ENCODE measurements at places on chromosomes 6 and 20. TPM values are rescaled to one million over a fixed set of nuclear protein-coding genes. Genes with fewer than 3 reads are reported as not detected.

The ASIP gene
- not detected for polyA plus RNA-seq

The MOCS1 gene
- polyA plus RNA-seq, result 6.9 TPM

The SLC25A27 gene
- 63.2 TPM for polyA plus RNA-seq

The BNIP5 gene
- polyA plus RNA-seq, result 1.1 TPM

The DDAH2 gene
- polyA plus RNA-seq, result 58.2 TPM

The SEL1L2 gene
- polyA plus RNA-seq, result not detected

The RIMS1 gene
- 0.12 TPM for polyA plus RNA-seq

The LZTS3 gene
- 20.3 TPM for polyA plus RNA-seq

The JPH2 gene
- 1.1 TPM for polyA plus RNA-seq

The DNAH8 gene
- not detected for polyA plus RNA-seq

The SMLR1 gene
- polyA plus RNA-seq, result not detected

The NOX3 gene
- polyA plus RNA-seq, result not detected

The EPPIN gene
- polyA plus RNA-seq, result not detected

The STMN3 gene
- polyA plus RNA-seq, result 17.4 TPM

The CLPSL1 gene
- 83.2 TPM for polyA plus RNA-seq

The MYB gene
- polyA plus RNA-seq, result not detected

The DUSP22 gene
- 20.6 TPM for polyA plus RNA-seq

The ULBP1 gene
- polyA plus RNA-seq, result not detected

The TGM3 gene
- 0.34 TPM for polyA plus RNA-seq

The OOEP gene
- polyA plus RNA-seq, result 0.73 TPM

The MOXD1 gene
- polyA plus RNA-seq, result 0.52 TPM

The POM121L2 gene
- not detected for polyA plus RNA-seq

The MAPK14 gene
- polyA plus RNA-seq, result 12.4 TPM

The ZSCAN23 gene
- 0.42 TPM for polyA plus RNA-seq

The TMEM217 gene
- 1.7 TPM for polyA plus RNA-seq

The GPR63 gene
- 0.42 TPM for polyA plus RNA-seq

The BPIFB4 gene
- polyA plus RNA-seq, result not detected

The OPRM1 gene
- polyA plus RNA-seq, result 0.05 TPM

The PROKR2 gene
- not detected for polyA plus RNA-seq

The CDSN gene
- 0.05 TPM for polyA plus RNA-seq

The LY86 gene
- 0.38 TPM for polyA plus RNA-seq

The IRF4 gene
- polyA plus RNA-seq, result 0.05 TPM

The UBD gene
- 4.4 TPM for polyA plus RNA-seq

The TP53TG5 gene
- not detected for polyA plus RNA-seq

The RARS2 gene
- polyA plus RNA-seq, result 17.3 TPM

The MAFB gene
- 7.9 TPM for polyA plus RNA-seq

The TBC1D32 gene
- polyA plus RNA-seq, result 3.1 TPM

The DNMT3B gene
- 3.4 TPM for polyA plus RNA-seq

The TNNC2 gene
- polyA plus RNA-seq, result 4.0 TPM

The NFATC2 gene
- 2.8 TPM for polyA plus RNA-seq

The PLN gene
- 2.1 TPM for polyA plus RNA-seq

The ZSCAN31 gene
- 10.5 TPM for polyA plus RNA-seq

The SLC22A1 gene
- polyA plus RNA-seq, result 0.53 TPM

The IL17F gene
- polyA plus RNA-seq, result not detected

The C6orf163 gene
- polyA plus RNA-seq, result 3.3 TPM

The NFKBIE gene
- polyA plus RNA-seq, result 12.1 TPM

The CASS4 gene
- polyA plus RNA-seq, result 0.31 TPM

The VSX1 gene
- polyA plus RNA-seq, result 0.77 TPM

The TAAR2 gene
- not detected for polyA plus RNA-seq

The KIF25 gene
- 0.23 TPM for polyA plus RNA-seq

The FUT9 gene
- polyA plus RNA-seq, result 0.12 TPM

The PHACTR1 gene
- polyA plus RNA-seq, result 4.9 TPM

The TMEM244 gene
- polyA plus RNA-seq, result not detected

The ZSCAN16 gene
- polyA plus RNA-seq, result 5.0 TPM

The SLC24A3 gene
- polyA plus RNA-seq, result 0.49 TPM

The SPATS1 gene
- polyA plus RNA-seq, result not detected

All from pancreas (tissue), 10 donors.